ENCODE measurements at places on chromosomes 1 and 21.

- DNase-seq, result no peak
Observed at GRCh38 chr1:54716299-54717047, 812 bp downstream of the TTC4 start.

- no peak for DNase-seq
Observed at GRCh38 chr1:245195398-245195797, 40.6 kb downstream of the KIF26B start.

DNA sequence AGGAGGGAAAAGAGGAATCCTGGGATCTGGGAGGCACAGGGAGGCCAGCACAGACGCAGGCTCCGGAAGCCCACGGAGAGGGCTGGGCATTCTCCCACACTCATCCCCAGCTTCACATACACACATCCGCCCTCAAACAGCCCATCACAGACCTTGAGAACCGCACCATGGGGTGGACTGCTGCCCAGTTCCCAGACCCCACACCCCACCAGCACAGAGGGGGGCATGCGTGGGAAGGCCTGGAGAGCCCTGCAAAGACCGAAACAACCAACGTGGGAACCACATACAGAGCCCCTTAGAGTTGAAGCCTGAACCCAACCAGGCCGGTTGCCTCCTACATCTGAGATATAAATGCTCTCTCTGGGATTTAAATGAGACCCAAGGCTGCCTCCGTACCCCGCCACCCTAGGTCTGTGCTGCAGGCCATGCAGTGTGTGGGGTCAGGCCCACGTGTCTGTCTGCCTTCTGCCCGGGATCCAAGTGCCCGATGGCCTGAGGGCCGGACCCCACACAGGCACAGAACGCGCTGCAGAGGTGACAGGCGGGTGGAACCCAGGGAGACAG, 126.2 kb upstream of the COL6A1 start:
- no peak for DNase-seq

DNA sequence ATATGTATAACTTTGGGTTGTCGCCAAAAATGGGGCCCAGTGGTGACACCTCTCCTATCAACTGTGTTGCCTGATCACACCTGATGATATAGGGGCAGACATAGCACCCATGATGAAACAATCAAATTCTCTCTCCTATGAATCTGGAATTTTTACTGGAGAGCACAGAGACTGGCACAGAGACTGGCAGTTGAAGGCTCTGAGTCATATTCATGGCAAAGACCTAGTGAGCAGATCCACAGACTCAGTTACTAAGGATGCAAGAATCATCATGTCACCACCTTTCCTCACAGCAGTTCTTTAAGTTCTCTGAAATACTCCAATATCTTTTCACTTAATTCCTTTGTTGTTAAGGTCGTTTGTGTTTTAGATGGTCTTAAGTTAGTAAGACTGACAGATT, 60.0 kb downstream of the APCS start:
- no peak for DNase-seq

DNA sequence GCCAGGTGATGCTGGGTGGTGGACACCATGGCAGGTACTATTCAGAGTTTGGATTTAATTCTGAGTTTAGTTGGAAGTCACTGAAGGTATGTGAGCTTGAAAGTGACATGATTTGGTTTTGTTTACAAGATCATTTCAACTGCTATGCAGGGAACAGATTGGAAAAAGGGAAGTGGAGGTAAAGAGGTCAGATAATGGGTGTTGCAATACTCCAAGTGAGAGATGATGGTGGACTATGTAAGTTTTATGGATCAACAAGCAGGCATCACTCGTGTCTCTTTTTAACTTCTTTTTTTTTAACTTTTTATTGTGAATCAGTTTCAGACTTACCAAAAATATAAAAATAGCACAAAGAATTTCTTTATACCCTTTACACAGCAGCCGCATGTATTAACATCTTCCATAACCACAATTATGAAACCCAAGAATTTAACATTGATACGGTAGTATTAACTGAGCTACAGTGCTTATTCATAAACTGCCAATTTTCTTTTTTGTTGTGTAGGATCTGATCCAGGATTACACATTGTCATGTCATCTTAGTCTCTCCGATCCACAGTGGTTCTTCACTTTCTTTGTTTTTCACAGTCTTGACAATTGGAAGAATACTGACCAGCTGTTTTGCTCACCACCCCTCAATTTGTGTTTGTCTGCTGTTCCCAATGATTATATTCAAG, 24.9 kb upstream of the NHLH2 start:
- no peak for DNase-seq

- DNase-seq, result no peak
Observed at GRCh38 chr1:166811691-166812090, 27.6 kb upstream of the POGK start.

GRCh38 chr1:204520834-204521709, 4.9 kb downstream of the MDM4 start:
- DNase-seq, result no peak

All from DMS 273 treated with DMSO at 0.1 percent for 48 hours (cell line).